ENCODE measurements at places on chromosomes 3 and 15. TPM values are rescaled to one million over a fixed set of nuclear protein-coding genes. Genes with fewer than 3 reads are reported as not detected.

Gene GPR160
- 5.8 TPM for total RNA-seq

Gene SEMA3B
- 2.5 TPM for total RNA-seq

Gene ISLR
- total RNA-seq: not detected

Gene AADAC
- total RNA-seq: not detected

Gene AHSG
- 1.9 TPM for total RNA-seq

Gene CLDN18
- total RNA-seq: not detected

DNA sequence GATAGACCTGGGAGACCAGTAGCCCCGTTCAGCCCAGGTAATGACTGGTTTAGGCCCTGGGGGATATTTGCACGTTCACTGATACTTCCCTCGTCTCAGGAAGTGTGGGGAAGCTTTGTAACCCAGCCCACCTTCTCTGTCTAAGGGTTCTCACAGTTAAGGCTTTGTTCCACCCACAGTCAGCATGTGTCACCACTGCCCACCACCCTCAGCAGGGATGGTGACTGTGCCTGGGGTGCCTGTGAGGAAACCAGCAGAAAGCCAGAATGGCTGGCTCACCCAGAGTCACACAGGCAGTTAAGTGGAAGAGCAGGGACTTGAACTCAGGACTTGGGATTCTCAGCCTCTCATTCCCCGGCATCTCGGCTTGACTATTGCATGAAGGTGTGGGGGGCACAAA is 5.2 kb downstream of the KBTBD13 start:
- no peak for DNase-seq
- H3K4me1 ChIP-seq: peaks cover 2% of the 10 kb centered on the region
- H3K27me3 ChIP-seq: no peaks in the 10 kb centered on the region

GRCh38 chr3:195558602-195559001 is 15.5 kb upstream of the PPP1R2 start:
- no peak overlapping the region for H3K4me3 ChIP-seq
- H3K27ac ChIP-seq: no peak overlapping the region
- H3K36me3 ChIP-seq: no peaks in the 10 kb centered on the region
- DNase-seq: no peak

GRCh38 chr3:29627136-29628117 is 346.6 kb downstream of the RBMS3 start:
- no peaks in the 10 kb centered on the region for H3K36me3 ChIP-seq
- no peaks in the 10 kb centered on the region for H3K27me3 ChIP-seq
- DNase-seq: no peak

DNA sequence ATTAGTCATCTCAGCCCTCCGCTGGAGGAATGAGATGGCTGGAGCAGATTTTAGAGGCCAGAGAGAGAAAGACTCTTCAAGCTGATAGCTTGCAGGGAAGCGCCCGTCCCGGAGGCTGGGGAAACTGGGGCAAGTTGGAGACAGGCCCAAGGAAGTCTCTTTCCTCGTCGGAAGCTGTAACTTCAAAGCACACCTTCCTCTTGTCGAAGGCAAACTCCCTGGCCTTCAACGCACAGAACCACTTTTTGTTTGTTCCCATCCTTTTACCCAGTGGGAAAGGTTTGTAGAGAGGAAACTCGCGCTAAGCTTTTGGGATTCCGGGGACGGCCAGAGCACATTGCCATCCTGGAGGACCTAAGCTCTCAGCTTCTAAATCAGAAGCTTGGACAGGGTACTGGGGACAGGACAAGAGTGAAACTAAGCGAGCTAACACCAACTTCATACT is 900 bp upstream of the EOMES start:
- no peak for DNase-seq
- peak overlapping the region; percentile 93 for H3K4me3 ChIP-seq
- peaks cover 31% of the 10 kb centered on the region for H3K27me3 ChIP-seq
- H3K4me1 ChIP-seq: peaks cover 18% of the 10 kb centered on the region
- no peak overlapping the region for H3K27ac ChIP-seq

DNA sequence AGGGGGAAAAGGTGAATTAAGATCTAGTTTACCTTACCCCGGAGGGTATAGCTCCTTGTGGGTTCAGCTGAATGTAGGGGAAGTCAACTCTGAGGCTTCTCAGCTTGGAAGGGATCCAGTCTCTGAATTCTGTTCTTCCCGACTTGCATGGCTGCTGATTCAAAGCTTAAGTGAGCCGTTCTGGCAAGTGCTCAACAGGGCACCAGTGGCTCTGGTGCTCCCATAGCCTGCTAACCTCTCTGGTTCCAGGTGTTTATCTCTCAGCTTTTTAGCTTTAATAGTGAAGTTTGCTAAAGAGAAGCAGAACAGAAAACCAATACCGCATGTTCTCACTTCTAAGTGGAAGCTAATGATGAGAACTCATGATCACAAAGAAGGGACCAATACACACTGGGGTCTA is 46.3 kb upstream of the RBP1 start:
- H3K27me3 ChIP-seq: no peaks in the 10 kb centered on the region
- no peaks in the 10 kb centered on the region for H3K36me3 ChIP-seq
- H3K4me3 ChIP-seq: no peak overlapping the region

GRCh38 chr3:88416436-88416835 is 266.7 kb downstream of the C3orf38 start:
- no peak overlapping the region for H3K4me3 ChIP-seq
- DNase-seq: no peak
- H3K27ac ChIP-seq: no peak overlapping the region
- H3K36me3 ChIP-seq: no peaks in the 10 kb centered on the region
- no peaks in the 10 kb centered on the region for H3K4me1 ChIP-seq

- DNase-seq: no peak
- H3K27ac ChIP-seq: no peak overlapping the region
- no peaks in the 10 kb centered on the region for H3K4me1 ChIP-seq
Observed at GRCh38 chr3:125187599-125187910, 25.0 kb downstream of the SLC12A8 start.

DNA sequence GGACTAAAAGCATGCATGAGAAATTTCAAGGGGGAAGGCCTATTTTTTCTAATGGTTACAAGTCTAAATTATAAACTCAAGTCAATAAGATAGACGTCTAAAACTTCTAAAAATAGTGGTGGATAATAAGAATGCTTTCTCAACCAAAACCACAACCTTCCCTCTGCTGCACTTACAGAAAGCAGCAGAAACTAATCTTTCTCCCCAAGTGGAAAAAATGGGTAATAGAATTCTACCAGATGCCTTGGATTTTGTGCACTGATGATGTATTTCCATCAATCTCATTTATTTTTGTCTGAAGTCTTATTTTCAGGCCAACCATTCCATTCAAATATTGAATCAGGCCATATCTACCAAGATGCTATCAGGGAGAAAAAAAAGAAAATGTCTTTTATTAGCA is 344.7 kb downstream of the NEK10 start:
- H3K27ac ChIP-seq: no peak overlapping the region
- H3K4me1 ChIP-seq: no peaks in the 10 kb centered on the region
- no peak overlapping the region for H3K4me3 ChIP-seq
- H3K36me3 ChIP-seq: no peaks in the 10 kb centered on the region
- DNase-seq: no peak
- no peaks in the 10 kb centered on the region for H3K27me3 ChIP-seq

DNA sequence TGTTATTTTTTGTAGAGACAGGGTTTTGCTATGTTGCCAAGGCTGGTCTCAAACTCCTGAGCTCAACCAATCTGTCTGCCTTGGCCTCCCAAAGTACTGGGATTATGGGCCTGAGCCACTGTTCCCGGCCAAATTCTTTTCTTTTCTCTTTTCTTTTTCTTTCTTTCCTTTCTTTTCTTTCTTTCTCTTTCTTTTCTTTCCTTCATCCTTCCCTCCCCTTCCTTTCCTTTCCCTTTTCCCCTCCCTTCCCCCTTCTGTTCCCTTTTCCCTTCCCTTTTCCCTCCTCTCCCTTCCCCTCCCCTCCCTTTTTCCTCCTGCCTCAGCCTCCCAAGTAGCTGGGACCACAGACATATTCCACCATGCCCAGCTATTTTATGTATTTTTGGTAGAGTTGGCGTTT is 3.1 kb upstream of the ARF4 start:
- DNase-seq: no peak
- peaks cover 5% of the 10 kb centered on the region for H3K4me1 ChIP-seq
- no peak overlapping the region for H3K4me3 ChIP-seq
- H3K27ac ChIP-seq: peak overlapping the region; percentile 99
- H3K27me3 ChIP-seq: no peaks in the 10 kb centered on the region

GRCh38 chr3:155948476-155948875 is 78.0 kb downstream of the GMPS start:
- no peak overlapping the region for H3K4me3 ChIP-seq
- no peak overlapping the region for H3K27ac ChIP-seq
- no peak for DNase-seq

GRCh38 chr15:89132611-89133507 is 44.6 kb downstream of the ABHD2 start:
- H3K27ac ChIP-seq: peak overlapping the region; percentile 31
- H3K36me3 ChIP-seq: peaks cover 14% of the 10 kb centered on the region
- H3K4me1 ChIP-seq: peaks cover 7% of the 10 kb centered on the region
- no peaks in the 10 kb centered on the region for H3K27me3 ChIP-seq
- DNase-seq: peak; percentile 20

GRCh38 chr15:23395030-23395692 is 40.6 kb downstream of the GOLGA8S start:
- no peak overlapping the region for H3K27ac ChIP-seq
- DNase-seq: no peak
- no peaks in the 10 kb centered on the region for H3K4me1 ChIP-seq
- H3K27me3 ChIP-seq: peaks cover 3% of the 10 kb centered on the region
- H3K36me3 ChIP-seq: no peaks in the 10 kb centered on the region

DNA sequence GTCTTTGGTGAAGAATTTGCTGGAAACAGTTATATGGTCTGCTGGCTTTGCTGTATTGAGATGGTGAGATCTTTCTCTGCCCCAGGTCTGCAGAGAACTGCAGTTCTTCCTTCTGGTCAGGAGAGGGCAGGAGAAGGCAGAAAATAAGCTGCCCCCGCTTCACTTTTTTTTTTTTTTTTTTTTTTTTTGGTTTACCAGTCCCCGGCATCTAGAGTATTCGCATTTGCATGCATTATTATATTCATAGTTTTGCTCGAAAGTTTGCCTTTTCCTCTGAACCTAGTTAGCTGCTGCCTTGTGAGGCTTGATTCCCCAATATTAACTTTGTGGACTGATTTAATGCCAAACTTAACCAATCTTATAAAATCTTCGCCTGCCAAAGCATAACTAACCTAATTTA is 10.6 kb upstream of the PARL start:
- no peaks in the 10 kb centered on the region for H3K4me1 ChIP-seq
- H3K27me3 ChIP-seq: peaks cover 34% of the 10 kb centered on the region
- no peak for DNase-seq
- no peak overlapping the region for H3K27ac ChIP-seq

DNA sequence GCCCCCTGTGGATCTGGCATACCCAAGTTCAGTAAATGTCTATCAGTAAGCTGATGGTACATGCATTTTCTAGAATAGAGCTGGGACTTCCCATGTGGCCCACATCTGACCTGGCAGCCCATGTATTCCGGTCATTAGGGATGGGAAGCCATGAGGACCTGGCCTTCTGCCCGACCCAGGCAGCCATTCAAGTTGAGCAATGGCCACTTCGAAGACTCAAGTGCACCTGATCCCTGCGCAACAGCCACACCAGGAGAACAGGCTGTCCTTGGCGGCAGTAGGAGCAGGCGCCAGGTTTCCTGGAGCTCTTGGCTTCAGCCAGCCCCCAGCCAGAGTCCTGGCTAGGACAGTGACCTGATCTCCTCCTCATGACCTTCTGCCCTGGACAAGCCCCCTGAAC is 14.6 kb downstream of the HEMK1 start:
- H3K4me1 ChIP-seq: peaks cover 8% of the 10 kb centered on the region
- H3K27ac ChIP-seq: no peak overlapping the region
- H3K36me3 ChIP-seq: peaks cover 48% of the 10 kb centered on the region
